ENCODE measurements at places on chromosomes 11 and 22.

GRCh38 chr22:45516163-45516562, 13.5 kb downstream of the FBLN1 start:
- DNase-seq = no peak

DNA sequence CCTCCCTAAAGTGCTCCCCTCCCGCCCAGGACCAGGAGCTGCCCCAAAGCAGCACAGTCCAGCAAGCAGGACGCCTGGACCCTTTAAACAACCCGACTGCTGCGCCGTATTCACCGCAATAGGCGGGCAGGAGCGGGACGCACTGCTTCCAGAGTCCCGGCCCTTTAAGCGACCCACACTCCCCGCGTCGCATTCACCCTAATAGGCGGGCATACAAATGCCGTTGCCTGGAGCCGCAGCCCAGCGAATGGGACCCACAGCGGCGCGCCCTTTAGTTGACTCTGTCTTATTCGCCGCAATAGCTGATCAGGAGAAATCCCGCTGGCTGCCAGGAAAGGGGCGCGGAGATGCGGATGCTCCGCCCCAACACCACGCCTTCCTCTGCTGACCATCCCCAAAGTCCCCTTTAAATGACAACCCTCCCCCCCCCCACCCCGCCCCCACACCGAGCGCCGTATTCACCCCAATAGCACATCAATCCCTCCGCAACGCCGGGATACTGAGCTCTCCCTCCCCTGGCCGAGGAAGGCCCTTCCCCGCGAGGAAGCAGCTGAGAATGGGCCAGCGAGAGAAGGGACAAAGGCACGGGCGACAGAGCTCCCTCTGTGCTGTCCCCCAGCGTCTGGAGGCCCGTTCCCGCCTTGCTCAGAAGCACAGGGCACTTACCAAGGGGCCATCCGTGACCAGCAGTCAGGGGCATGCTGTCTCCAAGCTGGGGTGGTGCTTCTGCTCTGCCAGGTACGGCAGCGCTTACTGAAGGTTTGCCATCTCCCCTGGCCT, 4.7 kb downstream of the OSBPL5 start:
- no peak for DNase-seq

DNA sequence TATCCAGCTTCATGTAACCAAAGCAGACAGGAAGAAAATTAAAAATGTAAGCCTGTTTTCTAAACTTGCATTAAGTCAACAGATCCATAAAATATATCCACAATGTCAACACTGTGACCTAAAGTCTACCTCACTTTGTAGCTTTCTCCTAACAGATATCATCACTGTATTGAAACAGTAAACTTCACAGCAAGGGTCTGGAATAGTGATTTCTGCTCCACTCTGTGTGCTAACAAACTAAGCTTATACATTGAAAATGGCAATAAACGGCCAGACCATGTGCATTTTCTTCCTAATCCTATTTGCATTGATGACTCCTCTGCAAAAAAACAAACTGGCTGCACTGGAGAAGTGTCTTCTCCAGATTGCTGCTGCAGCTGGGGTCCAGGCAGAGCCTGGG, 26.8 kb downstream of the CADM1 start:
- no peak for DNase-seq

DNA sequence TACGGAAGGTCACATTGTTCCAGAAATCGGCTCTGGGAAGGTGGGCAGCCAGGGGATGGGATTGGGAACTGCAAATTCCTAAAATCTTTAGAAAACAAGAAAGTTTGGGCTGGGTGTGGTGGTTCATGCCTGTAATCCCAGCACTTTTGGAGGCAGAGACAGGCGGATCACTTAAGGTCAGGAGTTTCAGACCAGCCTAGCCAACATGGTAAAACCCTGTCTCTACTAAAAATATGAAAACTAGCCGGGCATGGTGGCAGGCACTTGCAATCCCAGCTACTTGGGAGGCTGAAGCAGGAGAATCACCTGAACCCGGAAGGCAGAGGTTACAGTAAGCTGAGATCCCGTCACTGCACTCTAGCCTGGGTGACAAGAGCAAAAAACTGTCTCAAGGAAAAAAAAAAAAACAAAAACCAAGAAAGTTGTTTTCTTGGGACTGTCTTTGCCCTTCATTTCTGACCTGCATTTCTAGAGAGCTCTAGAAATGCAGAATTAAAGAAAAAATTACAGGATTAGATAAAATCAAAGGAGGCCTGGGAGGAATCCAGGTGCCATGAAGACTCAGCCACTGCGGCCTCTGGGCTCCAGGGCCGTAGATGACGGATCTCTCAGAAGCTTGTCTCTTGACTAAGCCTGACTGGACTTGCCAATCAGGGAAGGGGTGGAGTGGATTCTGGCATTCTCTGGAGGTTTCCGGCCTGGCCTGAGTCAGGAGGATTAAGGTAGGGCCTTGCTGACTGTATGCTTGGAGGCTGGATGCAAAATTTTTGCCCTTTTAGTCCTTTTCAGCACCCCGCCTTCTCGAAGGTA, 5.3 kb upstream of the MALAT1 start:
- no peak for DNase-seq

DNA sequence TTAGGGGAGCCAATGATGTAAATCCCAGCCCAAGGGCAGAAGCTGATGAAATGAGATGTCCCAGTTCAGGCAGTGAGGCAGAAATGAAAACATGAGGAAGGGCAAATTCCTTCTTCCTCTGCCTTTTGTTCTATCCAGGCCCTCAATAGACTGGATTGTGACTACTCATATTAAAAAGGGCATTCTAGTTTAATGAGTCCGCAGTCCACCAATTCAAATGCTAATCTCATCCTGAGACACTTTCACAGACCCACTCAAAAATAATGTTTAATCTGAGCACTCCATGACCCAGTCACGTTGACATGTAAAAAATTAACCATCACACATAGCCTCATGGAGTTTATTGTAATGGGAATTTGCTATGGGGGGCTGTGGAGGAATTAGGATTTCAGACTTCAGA, 717.9 kb downstream of the OPCML start:
- DNase-seq = no peak

GRCh38 chr22:38981992-38982927, at the start of gene APOBEC3B:
TSS of gene APOBEC3B (plus strand) at chr22:38982347. CDS start at chr22:38982454, 107 bp downstream.
- DNase-seq = no peak
